ENCODE measurements at places on chromosomes 7 and 10.

- no peak overlapping the region for H3K4me3 ChIP-seq
- H3K4me1 ChIP-seq, result no peaks in the 10 kb centered on the region
- peaks cover 33% of the 10 kb centered on the region for H3K27me3 ChIP-seq
- H3K27ac ChIP-seq, result no peak overlapping the region
- ATAC-seq, result no peak
- H3K36me3 ChIP-seq, result no peaks in the 10 kb centered on the region
Observed at GRCh38 chr7:111633878-111634277, 71.6 kb upstream of the IMMP2L start.

DNA sequence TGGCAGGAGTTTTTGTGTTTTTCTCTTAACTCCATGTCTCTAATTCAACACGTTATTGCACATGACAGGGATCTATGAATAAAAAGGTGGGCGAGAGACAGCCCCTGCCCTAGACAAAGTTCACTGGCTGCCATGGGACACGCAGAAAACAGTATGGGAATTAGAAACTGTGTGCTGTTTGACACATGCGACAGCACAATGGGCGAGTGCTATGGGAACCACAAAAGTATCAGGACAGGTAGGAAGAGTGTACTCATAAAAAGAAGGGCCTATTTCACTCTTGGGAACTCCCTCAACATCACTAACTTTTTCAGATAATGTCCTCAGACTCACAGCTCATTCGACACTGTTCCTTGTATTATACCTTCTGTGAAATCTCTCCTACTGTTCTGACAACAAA, 45.7 kb downstream of the MINDY3 start:
- peaks cover 81% of the 10 kb centered on the region for H3K36me3 ChIP-seq
- H3K4me3 ChIP-seq, result no peak overlapping the region
- no peak overlapping the region for H3K27ac ChIP-seq

DNA sequence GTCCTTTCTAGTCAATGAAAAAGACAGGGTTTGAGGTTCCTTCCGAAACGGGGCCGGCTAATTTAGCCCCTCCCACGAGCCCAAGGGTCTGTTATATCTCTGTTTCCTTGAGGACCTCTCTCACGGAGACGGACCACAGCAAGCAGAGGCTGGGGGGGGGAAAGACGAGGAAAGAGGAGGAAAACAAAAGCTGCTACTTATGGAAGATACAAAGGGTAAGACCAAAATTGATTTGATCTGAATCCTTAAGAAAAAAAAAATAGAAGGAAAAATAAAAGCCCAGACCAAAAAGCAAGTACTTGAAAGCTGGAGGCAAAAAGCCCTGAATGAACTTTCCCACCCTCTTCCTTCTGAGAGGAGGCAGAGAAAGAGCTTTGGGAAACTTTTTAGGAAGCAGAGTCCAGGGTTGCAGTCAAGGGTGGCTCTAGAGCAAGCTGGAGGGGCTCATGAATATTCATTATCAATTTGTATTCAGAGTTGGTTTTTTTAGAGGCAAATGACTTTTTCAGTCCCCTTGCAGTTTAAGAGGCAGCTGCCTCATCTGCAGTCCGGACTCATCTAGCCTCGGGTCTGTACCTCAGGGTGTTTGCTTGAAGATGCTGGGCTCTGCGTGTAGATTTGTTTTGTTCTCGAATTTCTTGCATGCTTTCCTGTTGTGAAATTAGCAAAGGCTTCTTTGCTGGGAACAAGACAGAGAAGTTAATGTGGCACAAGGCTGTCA, at the start of gene ENTPD1:
TSS of gene ENTPD1 (plus strand) at position 123 of the 721 bp plus-strand sequence. CDS start at position 200, 77 bp downstream.
- peaks cover 25% of the 10 kb centered on the region for H3K27me3 ChIP-seq
- H3K36me3 ChIP-seq, result no peaks in the 10 kb centered on the region
- peaks cover 14% of the 10 kb centered on the region for H3K4me1 ChIP-seq

GRCh38 chr7:823649-824048, 8.6 kb upstream of the SUN1 start:
- peaks cover 34% of the 10 kb centered on the region for H3K4me1 ChIP-seq
- no peak overlapping the region for H3K27ac ChIP-seq
- H3K4me3 ChIP-seq, result no peak overlapping the region
- H3K36me3 ChIP-seq, result peaks cover 65% of the 10 kb centered on the region

Data from activated T-helper 17 cell treated with anti-CD3 and anti-CD28 coated beads, Interleukin-2, amount 50 U/mL, for 72 hours (primary cell).